ENCODE measurements at places on chromosomes 3 and 15.

GRCh38 chr15:29682781-29683180 lies 139.5 kb downstream of the TJP1 start:
- no peaks in the 10 kb centered on the region for H3K36me3 ChIP-seq
- no peak for DNase-seq
- H3K27me3 ChIP-seq: no peaks in the 10 kb centered on the region
- H3K4me3 ChIP-seq: no peak overlapping the region

DNA sequence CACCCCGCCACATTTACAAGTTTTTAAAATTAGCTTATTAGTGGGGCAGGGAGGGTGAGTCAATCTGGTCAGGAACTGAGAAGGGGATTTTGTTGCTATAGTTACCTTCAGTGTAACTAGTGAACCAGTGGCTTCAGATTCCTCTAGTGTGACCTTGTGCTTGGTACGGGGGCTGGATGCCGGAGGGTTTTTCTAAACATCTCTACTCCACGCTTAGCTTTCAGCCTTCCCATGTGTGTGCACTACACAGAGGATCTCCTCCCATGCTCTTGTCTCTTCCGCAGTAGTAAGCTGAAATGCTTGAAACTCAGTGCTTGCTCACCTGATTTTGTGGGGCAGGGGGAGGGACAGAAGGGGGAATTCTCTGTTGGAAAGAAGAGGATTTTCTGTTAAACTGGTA lies 67.9 kb upstream of the AKAP13 start:
- no peak overlapping the region for H3K27ac ChIP-seq
- H3K27me3 ChIP-seq: no peaks in the 10 kb centered on the region
- H3K36me3 ChIP-seq: no peaks in the 10 kb centered on the region
- no peaks in the 10 kb centered on the region for H3K4me1 ChIP-seq

GRCh38 chr15:44194323-44195150 lies 534 bp downstream of the FRMD5 start:
- DNase-seq: peak; percentile 75
- H3K4me1 ChIP-seq: peaks cover 13% of the 10 kb centered on the region
- H3K27me3 ChIP-seq: peaks cover 25% of the 10 kb centered on the region
- peak overlapping the region; percentile 60 for H3K4me3 ChIP-seq

GRCh38 chr3:175484666-175485065 lies 625.5 kb downstream of the NAALADL2 start:
- H3K4me3 ChIP-seq: no peak overlapping the region
- no peak overlapping the region for H3K27ac ChIP-seq
- H3K4me1 ChIP-seq: no peaks in the 10 kb centered on the region
- no peaks in the 10 kb centered on the region for H3K27me3 ChIP-seq
- peak; percentile 2 for DNase-seq

GRCh38 chr3:69072928-69073327 lies 7.2 kb downstream of the UBA3 start:
- no peaks in the 10 kb centered on the region for H3K36me3 ChIP-seq
- no peaks in the 10 kb centered on the region for H3K27me3 ChIP-seq
- no peak overlapping the region for H3K4me3 ChIP-seq
- no peaks in the 10 kb centered on the region for H3K4me1 ChIP-seq
- no peak overlapping the region for H3K27ac ChIP-seq

GRCh38 chr3:109977897-109978296 lies 640.6 kb upstream of the DPPA4 start:
- no peaks in the 10 kb centered on the region for H3K36me3 ChIP-seq
- H3K27ac ChIP-seq: no peak overlapping the region
- no peaks in the 10 kb centered on the region for H3K4me1 ChIP-seq
- H3K27me3 ChIP-seq: no peaks in the 10 kb centered on the region
- H3K4me3 ChIP-seq: no peak overlapping the region
- no peak for DNase-seq

- no peaks in the 10 kb centered on the region for H3K27me3 ChIP-seq
- no peaks in the 10 kb centered on the region for H3K36me3 ChIP-seq
- no peak overlapping the region for H3K27ac ChIP-seq
- no peak overlapping the region for H3K4me3 ChIP-seq
Measured at GRCh38 chr3:10000686-10001085, 14.0 kb upstream of the EMC3 start.

DNA sequence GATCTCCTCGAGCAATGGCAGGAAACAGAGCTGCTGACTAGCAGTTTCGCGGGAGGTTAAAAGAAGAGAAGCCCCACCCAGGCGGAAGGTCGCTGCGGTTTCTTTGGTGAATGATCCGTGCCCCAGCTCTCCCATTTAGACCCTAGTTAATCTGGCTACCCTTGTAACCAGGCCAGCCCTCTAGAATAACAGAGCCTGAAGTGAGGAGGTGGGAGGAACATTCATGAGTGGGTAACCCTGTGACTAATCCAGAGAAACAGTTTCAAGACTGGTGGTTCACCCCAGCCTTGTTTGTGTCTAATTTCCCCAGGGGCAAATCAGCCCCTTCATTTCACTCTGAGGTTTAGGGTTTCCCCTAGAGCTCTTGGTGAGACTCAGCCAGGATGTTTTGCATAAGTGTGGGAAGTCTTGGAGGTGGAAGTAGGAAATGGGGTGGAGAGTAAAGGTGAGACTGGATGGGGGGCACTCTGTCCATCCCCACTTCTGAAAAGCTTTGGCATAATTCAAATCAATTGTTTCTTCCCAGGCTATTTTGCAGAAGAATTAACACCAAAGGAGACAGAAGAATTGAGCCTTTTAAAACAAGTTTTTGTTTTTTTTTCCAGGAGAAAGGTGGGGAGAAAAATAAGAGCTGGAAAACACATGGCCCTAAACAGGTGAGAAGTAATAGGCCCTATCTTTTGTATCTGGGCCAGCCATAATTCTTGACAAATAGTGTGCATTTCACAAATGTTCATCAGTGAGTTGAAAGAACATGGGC lies 303.1 kb downstream of the RPLP1 start:
- peaks cover 2% of the 10 kb centered on the region for H3K4me1 ChIP-seq
- no peak overlapping the region for H3K4me3 ChIP-seq
- H3K36me3 ChIP-seq: no peaks in the 10 kb centered on the region
- DNase-seq: peak; percentile 59
- no peak overlapping the region for H3K27ac ChIP-seq

GRCh38 chr15:74432968-74433591 lies 678 bp downstream of the SEMA7A start:
- H3K27ac ChIP-seq: peak overlapping the region; percentile 64
- peaks cover 14% of the 10 kb centered on the region for H3K4me1 ChIP-seq
- DNase-seq: no peak
- H3K27me3 ChIP-seq: no peaks in the 10 kb centered on the region
- H3K36me3 ChIP-seq: no peaks in the 10 kb centered on the region

- no peak overlapping the region for H3K27ac ChIP-seq
- no peak overlapping the region for H3K4me3 ChIP-seq
- H3K27me3 ChIP-seq: no peaks in the 10 kb centered on the region
Measured at GRCh38 chr15:95761501-95762165, 568.9 kb upstream of the NR2F2 start.

GRCh38 chr3:30864836-30865235 lies 29.6 kb downstream of the GADL1 start:
- H3K27ac ChIP-seq: no peak overlapping the region
- DNase-seq: no peak
- no peaks in the 10 kb centered on the region for H3K4me1 ChIP-seq
- H3K4me3 ChIP-seq: no peak overlapping the region

DNA sequence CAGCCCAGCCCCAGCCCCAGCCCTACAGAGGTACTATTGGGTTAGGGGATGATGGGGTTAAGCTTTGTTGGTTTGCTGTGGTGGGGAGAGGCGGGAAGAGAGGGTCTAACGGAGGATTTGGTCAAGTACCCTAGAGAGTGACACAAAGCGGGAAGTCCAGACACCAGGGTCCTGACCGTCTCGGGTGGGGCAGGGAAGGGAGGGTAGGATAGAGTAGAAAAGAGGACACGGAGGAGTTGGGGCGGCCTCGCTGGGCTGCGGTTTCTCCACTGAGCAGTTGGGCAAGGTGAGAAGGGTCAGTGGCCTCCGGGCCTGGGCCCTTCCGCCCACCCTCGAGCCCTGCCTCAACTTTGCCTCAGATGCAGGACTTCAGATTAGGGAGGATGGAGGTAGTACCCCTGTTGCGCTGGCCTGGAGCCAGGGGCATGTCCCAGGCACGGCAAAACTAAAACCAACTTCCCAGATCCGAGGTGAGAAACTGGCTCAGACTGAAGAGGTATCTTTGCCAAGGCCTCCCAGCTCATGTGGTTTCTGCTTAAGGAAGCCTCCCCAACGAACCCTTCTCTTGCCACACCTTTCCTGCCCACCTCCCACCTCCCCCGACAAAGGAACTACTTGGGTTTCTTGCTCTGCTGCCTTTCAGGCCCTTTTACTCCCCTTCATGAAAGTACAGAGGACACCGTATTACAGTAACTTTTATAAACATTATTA lies 551 bp downstream of the PML start:
- H3K4me1 ChIP-seq: peaks cover 3% of the 10 kb centered on the region
- peak overlapping the region; percentile 81 for H3K27ac ChIP-seq
- H3K27me3 ChIP-seq: no peaks in the 10 kb centered on the region
- peak overlapping the region; percentile 84 for H3K4me3 ChIP-seq
- DNase-seq: no peak
- H3K36me3 ChIP-seq: peaks cover 8% of the 10 kb centered on the region

GRCh38 chr3:136893848-136894443 lies 31.9 kb downstream of the NCK1 start:
- no peaks in the 10 kb centered on the region for H3K36me3 ChIP-seq
- no peak overlapping the region for H3K4me3 ChIP-seq
- no peaks in the 10 kb centered on the region for H3K27me3 ChIP-seq

DNA sequence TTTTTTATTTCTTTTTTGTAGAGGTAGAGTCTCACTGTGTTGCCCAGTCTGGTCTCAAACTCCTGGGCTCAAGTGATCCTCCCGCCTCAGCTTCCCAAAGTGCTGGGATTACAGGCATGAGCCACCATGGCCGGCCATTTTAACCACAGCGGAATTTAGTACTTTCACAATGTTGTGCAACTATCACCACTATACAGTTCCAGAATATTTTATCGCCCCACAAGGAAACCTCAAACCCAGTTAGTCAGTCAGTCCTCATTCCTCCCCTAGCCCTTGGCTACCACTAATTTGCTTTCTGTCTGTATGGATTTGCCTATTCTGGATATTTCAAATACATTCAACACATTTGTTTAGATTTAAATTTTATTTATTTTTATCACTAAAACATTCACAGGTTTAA lies 15.5 kb upstream of the HOMER2 start:
- no peak overlapping the region for H3K27ac ChIP-seq
- no peaks in the 10 kb centered on the region for H3K36me3 ChIP-seq
- no peaks in the 10 kb centered on the region for H3K4me1 ChIP-seq
- DNase-seq: no peak

GRCh38 chr3:48034000-48034516 lies 17.8 kb upstream of the MAP4 start:
- no peak overlapping the region for H3K4me3 ChIP-seq
- H3K36me3 ChIP-seq: no peaks in the 10 kb centered on the region
- H3K27me3 ChIP-seq: no peaks in the 10 kb centered on the region
- DNase-seq: no peak
- no peak overlapping the region for H3K27ac ChIP-seq
- peaks cover 4% of the 10 kb centered on the region for H3K4me1 ChIP-seq

DNA sequence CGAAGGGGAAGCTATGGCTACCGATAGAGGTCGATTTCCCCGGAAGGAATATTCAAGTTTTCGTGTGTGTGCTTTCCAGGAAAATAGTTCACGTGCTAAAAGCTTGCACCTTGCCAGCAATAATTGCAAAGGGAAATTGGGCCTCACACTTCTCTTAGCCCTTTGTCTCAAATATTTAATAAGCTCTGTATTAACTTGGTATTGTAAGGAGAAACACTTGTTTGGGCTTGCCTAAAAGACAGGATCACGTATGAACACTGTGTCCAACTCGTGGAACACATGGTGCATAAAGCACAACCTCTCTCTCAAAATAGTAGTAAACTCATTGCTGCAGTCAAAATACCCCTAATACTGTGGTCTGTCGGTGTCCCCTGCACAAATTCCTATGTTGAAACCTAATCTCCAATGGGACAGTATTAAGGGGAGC lies 352 bp upstream of the TMF1 start:
- peak overlapping the region; percentile 40 for H3K4me3 ChIP-seq
- H3K27ac ChIP-seq: peak overlapping the region; percentile 66
- no peak for DNase-seq
- H3K4me1 ChIP-seq: peaks cover 7% of the 10 kb centered on the region

GRCh38 chr3:100527347-100527735 lies 34.9 kb downstream of the TMEM45A start:
- H3K27me3 ChIP-seq: no peaks in the 10 kb centered on the region
- no peak for DNase-seq

- DNase-seq: peak; percentile 93
- peaks cover 43% of the 10 kb centered on the region for H3K36me3 ChIP-seq
- H3K4me1 ChIP-seq: peaks cover 95% of the 10 kb centered on the region
- no peak overlapping the region for H3K4me3 ChIP-seq
Measured at GRCh38 chr15:40102897-40103858, 5.5 kb downstream of the BMF start.
